NCI-H69 (cell line): ENCODE measurements at places on chromosomes 3 and 15.

DNA sequence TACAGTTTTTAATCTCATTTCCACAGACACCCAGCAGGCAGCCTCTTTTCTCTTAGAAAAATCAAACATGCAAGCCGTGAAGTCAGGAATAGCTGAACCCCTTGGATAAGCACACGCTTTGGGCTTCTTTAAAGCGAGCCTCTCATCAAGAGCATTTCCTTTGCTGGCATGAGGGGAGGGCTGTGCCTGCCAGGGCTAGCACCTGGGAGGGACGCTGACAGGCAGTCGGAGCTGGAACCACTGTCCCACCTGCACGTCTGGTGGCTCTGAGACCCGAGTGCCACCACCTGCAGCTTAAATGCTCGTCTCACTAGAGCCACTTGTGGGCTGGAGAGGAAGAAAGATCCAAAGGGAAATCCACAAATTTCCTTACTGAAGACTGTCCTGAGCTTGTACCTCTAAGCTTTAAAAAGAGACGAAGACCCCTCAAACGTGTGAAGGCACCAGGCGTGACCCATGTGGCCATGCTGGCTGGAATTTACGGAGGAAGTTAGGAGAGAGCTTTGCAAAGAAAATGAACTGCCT is 9.4 kb downstream of the MAP6D1 start:
- no peak for DNase-seq

- DNase-seq = no peak
Observed at GRCh38 chr15:35206060-35206675, 121.1 kb upstream of the NANOGP8 start.

DNA sequence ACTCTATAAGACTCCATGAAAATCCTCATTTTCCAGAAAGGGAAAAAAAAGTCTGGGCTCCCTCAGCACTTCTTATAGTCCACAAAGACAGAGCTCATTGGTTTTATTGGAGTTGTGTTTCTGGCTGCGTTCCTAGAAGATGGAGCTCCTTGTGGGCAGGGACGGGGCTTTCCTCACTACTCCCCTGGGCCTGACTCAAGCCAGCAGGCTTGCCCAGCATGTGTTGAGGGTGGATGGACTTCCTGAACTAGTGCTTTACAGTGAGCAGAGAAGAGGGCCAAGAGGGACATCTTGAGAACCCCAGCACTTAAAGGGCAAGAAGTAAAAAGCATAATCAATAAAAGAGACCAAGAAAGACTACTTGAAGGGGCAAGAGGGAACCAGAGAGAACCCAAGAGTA is 43.2 kb upstream of the EPHB1 start:
- DNase-seq = no peak

GRCh38 chr15:66111363-66111762 is 142.2 kb downstream of the MEGF11 start:
- no peak for DNase-seq
